Naive thymus-derived CD4-positive, alpha-beta T cell (primary cell): ENCODE measurements at places on chromosomes 13 and 19. TPM values are rescaled to one million over a fixed set of nuclear protein-coding genes. Genes with fewer than 3 reads are reported as not detected.

REEP6 gene
- 3.6 TPM for total RNA-seq

PSG4 gene
- 0.21 TPM for total RNA-seq

KIR3DL1 gene
- not detected for total RNA-seq

NCCRP1 gene
- not detected for total RNA-seq

ATP4A gene
- not detected in 2 replicates for total RNA-seq

FGF14 gene
- total RNA-seq, result not detected

MYH14 gene
- not detected in 2 replicates for total RNA-seq

MEIS3 gene
- total RNA-seq, result not detected

CYP4F2 gene
- 0.42 TPM for total RNA-seq

ZNF440 gene
- total RNA-seq, result 10.4 TPM

CACNA1A gene
- total RNA-seq, result 0.41 TPM

DNA sequence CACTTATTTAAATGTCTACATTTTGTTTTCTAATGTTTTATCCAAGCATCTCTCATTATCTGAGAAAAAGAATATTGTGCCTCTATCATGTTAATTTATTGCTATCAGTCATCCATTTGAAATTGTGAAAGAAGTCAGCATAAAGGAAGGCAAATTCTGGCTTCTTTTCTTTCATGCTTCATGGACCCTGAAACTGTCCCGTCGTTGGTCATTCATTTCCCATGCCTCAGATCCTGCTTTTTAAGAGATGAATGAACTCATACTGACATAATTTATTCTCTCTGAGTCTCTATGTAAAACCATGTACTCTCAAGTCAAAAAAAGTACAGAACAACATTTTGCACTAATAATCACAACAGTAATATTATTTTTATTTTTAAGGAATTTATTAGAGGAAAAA, 2512.0 kb downstream of the PCDH9 start:
- DNase-seq, result no peak

DNA sequence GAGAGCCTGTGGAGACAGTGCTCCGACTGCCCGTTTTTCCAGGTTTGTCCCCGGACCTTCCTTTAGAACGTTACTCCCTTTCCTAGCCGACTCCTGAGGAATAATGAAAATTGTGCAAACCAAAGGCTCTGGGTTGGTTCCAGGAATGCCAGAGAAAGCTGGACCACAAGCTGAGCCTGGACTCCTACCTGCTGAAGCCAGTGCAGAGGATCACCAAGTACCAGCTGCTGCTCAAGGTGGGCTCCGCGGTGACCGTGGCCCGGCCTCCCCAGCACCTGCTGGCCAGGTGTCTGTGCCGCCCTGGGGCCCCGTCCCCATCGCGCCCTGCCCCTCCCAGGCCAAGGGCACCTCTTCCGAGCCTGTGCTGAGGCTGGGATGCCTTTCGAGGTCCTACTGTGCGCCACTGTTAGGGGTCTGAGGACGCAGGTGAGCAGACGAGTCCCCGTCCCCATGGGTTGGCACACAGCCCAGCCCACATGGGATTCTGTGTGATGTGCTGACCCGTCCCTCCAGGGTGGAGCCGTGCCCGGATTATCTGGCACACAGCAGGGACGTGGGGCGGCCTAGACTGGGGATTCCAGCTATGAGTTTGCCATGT, 20.5 kb upstream of the F7 start:
- DNase-seq, result no peak

DNA sequence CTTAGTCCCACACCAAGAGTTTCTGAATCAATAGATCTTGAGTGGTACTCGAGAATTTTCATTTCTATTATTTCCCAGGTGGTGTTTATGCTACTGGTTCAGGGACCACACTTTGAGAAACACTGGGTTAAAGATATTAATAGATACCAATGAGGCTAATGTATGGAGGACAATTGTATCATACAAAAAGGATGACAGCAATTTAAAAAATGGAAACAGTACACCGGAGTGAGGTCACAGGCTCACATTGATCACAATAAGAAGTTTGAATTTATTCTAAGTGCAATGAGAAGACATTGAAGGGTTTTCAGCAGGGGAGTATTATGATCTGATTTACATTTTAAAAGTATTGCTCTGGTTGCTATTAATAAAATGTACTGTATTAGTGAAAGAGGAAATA, 488.3 kb downstream of the PCDH17 start:
- DNase-seq, result no peak

DNA sequence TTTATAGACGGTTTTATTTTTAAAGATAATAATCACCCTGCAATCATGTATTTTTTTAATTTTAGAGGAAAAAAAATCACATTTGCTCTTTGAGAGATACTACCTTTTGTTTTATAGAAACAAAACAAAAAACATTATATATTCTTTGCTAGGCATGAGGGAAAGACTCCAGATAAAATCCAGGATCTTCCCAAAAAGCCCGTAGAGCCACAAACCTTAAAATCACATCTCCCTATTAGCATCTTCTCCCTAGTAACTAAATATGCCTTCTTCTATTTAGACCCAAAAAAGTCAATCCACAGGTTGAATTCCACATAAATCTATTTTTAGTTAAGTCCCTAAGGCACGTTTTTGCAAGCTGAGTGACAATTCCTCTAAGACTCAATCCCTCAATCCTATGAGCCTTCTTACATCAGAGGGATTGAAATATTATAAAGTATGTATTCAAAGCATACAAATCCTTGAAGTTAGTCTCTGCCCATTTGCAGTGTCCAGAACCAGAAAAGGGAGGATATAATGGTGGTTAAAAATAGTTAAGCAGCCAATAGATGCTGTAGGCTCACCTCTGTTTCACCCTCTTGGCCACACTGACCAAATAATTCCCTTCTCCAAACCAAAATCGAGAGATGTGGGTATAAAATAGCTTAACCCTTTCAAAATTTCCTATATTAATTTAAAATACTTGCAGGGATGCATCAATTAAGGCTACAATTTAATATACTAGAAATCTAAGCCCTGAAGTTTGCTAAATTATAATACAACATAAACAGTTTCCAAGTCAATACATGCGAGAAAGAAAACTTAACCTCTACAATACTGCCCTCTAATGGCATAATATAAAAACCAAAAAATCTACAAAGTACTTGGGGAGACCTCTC, 64.0 kb downstream of the SERP2 start:
- DNase-seq, result no peak

- DNase-seq, result no peak
Measured at GRCh38 chr13:60001889-60002288, 161.8 kb downstream of the DIAPH3 start.

DNA sequence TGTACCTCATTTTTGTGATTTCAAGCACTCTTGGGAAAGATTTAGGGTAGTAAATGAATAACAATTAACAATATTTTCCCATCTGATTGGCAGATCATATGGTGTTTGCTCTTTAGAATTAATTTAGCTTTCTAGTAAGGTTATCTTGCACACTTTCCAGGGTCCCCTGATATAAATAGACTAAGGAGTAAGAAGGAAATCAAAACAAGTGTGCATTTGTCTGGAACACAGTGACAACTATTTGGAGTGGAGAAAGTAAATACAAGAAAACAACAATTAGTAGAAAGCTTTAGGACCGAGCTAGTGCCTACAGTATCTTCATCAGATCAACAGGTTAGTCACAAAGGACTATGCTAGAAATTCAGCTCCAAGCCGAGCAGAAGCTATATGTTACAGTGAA, 429.5 kb downstream of the COG6 start:
- no peak for DNase-seq

DNA sequence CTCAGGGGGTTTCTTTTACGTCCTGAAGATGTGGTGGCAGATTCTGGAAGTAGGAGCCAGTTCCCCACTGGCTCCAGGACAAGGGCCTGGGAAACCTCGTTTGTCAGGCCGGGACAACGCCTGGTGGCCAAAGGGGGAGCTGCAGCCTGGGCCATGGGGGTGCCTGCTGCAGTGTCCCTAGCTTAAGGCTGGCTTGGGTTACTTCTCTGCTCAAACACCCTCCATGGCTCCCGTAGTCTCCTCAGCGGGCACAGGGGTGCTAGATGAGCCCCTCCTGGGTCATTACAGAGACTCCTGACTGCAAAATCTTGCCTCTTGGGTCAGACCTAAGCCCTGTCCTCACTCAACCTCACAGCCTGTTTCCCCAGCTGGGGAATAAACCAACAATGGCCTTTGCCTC, 14.7 kb downstream of the CILP2 start:
- DNase-seq, result no peak

GRCh38 chr19:7434391-7434790, 54.4 kb downstream of the PEX11G start:
- DNase-seq, result no peak

GRCh38 chr13:30151388-30151787, 156.0 kb downstream of the KATNAL1 start:
- DNase-seq, result no peak

DNA sequence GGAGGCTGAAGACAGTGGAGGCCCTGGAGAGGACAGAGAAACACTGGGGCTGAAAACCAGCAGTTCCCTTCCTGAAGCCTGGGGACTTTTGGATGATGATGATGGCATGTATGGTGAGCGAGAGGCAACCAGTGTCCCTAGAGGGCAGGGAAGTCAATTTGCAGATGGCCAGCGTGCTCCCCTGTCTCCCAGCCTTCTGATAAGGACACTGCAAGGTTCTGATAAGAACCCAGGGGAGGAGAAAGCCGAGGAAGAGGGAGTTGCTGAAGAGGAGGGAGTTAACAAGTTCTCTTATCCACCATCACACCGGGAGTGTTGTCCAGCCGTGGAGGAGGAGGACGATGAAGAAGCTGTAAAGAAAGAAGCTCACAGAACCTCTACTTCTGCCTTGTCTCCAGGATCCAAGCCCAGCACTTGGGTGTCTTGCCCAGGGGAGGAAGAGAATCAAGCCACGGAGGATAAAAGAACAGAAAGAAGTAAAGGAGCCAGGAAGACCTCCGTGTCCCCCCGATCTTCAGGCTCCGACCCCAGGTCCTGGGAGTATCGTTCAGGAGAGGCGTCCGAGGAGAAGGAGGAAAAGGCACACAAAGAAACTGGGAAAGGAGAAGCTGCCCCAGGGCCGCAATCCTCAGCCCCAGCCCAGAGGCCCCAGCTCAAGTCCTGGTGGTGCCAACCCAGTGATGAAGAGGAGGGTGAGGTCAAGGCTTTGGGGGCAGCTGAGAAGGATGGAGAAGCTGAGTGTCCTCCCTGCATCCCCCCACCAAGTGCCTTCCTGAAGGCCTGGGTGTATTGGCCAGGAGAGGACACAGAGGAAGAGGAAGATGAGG, 1.5 kb downstream of the PPP1R15A start:
- peak; percentile 22 for DNase-seq

DNA sequence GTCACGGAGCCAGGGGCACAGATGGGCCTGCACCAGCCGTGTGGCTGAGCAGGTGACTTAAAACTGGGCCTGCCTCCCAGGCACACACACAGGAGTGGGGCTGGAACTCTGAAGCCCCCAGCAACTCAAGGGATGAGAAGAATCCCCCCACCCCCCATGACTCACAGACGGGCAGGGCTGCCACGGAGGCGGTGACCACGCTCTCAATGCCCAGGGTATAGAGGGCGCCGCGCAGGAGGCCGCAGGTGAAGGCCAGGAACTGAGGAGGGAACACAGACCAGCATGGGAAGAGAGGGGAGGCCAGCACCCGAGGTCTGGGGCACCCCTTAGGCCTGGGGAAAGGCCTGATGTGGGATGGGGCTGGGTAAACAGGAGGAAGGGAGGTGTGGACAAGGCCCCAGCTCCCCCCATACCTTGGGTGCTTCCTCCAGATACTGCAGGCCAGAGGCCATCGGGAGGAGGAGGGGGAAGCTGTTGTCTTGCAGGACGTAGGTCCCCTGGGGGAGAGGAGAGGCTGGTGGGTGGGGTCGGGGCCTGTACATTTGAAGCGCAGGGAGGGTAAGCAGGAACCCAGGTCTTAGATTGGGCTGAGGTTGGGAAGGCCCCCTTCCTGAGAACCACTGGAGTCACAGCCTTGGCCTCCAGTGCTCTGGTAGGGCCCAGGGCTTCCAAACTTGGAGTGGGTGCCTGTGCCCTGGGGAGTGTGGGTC, 3.1 kb upstream of the NKPD1 start:
- no peak for DNase-seq

DNA sequence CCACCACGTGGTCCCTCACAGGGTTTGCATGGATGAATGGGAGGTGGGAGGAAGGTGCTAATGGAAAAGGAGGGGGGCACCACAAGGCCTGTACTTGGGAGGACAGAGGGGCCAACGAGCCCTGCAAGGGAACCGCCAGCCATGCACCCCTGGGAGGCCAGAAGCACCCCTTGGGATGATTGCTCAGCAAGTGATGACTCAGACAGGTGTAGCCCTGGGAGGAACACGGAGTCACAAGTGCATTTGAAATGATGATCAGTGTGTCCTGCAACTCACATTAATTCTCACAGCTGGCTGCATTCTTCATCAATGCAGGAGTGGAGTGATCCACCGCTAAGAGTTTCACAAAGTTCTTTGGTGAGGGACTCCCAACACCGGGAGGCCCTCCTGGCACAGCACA, 82.8 kb upstream of the ZNF254 start:
- no peak for DNase-seq

DNA sequence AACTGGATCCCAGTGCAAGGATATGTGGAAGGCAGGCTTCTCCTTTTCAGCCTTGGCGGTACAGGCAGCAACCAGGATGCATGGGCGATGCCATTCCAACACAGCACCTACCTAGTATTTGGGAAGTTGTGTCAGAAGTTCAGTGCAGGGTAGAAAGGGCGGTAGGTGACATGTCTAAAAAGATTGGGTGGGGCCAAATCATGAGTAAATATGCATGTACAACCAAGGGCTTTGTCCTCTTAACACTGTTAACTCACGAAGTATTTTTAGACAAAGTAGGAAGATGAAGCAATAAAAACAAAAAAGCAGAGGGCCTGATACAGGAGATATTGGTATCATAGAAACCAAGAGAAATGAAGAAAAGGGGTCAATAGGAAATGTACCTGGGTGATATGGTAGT, 392.1 kb downstream of the MYO16 start:
- no peak for DNase-seq

- DNase-seq, result peak; percentile 25
Measured at GRCh38 chr19:13505761-13506470, 363 bp downstream of the CACNA1A start.

DNA sequence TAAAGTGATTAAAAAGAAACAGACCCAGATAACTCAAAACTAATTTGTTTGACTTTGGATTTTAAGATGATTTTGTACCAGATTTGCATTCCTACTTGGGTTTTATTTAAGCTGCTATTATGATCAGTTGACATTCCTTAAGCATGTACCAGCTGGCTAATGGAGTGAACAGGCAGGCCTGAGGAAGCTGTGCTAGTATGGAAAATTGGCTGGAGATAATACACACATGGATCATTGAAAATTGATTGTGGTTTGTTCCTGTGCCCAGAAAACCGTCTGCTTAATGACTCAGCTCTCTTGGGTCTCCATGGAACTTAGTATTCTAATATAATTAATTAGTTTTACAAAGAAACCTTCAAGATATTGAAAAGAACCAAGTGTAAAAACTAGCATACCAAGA, 22.6 kb downstream of the POLR1D start:
- no peak for DNase-seq

DNA sequence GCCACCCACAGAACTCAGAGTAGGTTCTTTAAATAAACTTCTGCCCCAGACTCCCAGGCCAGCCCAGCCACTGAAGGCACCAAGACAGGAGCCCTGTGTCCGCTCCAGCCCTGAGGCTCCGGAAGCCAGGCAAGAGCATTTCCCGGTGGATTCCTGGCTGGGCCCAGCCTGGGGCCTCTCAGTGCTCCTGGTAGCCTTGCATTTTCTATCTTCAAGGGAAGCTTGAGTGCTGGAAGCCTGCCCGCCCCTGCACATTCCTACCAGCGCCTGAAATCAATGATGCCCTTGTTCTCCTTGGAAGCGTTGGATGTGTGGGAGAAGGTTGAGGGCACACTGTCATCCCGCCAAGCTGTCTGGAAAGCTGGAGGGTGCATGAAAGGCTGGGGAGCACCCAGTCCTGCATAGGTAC, 70.3 kb downstream of the ALOX5AP start:
- no peak for DNase-seq

GRCh38 chr19:40424637-40425449, 949 bp downstream of the SERTAD1 start:
- no peak for DNase-seq
